Activated CD4-positive, alpha-beta T cell treated with anti-CD3 and anti-CD28 coated beads, Interleukin-2, amount 50 U/mL, for 4 hours (primary cell): ENCODE measurements at places on chromosomes 2 and 18.

DNA sequence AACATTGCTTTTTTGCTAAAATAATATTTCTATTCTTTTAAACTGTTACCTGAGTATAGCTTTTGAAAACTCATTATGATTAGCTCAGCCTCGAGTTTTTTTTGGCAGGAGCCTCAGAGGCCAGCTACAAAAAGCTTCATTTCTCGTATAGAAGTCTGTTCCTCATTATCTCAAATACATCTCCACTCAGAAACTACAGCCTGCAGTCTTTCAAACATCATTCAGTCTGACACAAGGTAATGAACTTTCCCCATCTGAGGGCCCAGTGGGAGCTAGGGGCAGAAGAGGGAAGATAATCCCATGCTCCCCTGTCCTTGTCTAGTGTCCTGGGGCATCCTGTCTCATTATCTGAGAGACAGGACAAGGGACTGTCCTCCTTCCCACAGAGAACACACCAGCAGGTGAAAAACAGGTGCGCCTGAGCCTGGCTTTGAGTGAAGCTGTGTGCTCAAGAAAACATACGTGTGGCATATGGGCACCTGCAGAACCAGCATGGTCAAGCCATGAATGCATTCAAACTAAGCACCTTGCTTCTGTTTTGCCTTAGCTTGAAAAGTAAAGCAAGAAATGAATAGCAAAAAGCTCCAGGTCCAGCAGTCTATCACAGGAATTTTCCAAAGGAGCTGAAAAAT is 247.5 kb downstream of the MREG start:
- no peak for DNase-seq

DNA sequence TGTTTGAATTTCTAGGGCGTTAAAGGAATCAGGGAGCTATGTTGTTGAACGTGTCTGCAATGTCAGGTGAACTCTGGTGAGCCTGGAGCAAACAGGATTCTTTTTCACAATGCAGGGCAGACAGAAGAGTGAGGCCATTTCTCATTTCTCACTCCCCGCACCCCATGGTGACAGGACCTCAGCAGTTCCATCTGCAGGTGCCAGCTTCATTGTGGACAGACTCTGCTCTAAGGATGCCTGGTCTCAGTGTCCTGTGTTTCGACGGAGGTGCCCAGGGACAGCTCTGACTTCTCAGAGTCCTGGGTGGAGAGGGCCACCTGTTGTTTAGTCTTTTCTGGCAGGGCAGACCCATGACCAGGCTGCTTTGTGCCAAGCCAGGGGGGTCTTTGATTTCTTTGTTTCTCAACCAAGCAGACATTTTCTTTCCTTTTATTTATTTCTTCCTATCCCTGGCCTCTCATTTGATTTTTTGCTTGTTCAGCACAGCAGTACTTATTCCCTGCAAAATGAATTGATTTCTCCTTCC is 201.5 kb downstream of the RNF144A start:
- no peak for DNase-seq

DNA sequence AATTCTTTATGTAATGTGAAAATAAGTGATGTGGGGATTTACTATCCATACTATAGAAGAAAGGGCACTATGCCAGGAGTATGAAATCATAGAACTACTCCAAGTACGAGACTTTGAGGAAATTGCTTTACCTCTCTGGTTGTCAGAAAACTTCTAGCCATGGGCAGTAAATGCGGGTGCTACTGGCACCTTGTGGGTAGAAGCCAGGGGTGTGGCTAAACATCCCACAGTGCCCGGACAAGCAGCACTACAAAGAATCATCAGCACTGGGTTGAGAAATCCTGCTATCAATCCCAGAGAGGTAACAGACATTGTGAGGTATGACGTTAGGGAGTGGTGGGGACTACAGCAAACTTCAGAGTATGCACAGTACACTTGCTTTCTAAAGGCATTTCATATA is 453.5 kb upstream of the TNP1 start:
- no peak for DNase-seq

DNA sequence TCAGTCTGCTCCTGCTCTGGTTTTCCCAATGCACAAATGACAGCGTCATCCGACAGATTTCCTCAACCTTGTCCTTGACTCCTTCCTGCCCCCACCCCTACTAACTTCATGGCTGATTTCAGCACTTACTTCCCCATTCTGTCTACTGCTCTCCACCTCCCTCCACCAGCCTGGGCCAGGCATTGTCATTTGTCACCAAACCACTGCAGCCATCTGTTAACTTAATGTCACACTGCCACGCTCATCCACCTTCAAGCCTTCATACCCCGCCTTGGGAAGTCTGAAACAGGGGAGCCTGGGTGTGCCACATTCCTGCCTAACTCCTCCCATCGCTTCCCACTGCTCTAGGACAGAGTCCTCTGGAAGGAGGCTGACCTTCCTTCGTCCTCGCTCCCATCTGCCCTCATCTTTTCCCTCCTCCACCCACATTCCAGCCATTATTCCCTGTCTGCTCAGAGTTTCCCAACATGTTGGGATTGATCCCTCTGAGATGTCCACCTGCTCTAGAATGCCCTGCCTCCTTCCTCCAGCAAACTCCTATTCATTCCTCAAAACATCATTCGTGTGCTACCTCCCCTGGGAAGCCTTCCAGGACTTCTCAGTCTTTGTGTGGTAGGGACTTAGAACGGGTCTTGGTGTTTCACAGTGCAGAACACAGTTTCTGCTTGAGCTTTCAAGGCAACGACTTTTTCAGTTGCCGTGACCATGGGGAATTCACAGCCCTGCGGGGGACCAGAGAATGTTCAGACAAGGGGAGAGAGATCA is 42.2 kb upstream of the SMAD7 start:
- DNase-seq: no peak

- DNase-seq: no peak
These were observed 42.2 kb downstream of the KIDINS220 start for GRCh38 chr2:8794923-8795825.

DNA sequence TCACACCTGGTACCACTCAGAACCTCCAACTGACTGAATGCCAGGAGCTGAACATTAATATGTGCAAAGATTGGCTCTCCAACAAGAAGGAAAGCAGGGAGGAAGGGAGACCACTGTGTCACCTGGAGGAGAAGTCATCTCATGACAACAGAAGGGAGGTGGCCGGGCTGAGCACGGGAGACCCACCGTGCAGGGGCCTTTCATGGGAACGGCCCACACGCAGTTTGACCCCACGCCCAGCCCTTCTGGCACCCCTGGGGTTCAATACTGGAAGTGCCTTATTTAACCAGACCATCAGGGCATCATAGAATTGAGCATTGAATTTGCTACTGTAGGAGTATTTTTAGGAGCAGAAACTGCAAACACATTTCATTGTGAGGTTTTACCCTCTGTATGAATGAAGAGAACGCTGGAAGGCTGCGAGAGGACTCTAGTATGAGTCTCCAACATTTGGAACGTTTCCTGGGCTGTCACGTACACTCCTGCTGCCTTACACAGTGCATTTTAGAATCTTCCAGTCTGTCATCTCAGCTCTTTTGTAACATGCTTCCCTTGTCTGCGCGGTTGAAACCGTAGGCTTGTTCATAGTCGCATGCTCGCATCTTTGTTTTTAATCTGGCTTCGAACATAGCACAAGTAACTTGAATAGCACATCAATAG is 132.1 kb downstream of the NFATC1 start:
- DNase-seq: no peak

- no peak for DNase-seq
These were observed 789.4 kb downstream of the LRP1B start for GRCh38 chr2:141341444-141341843.

- no peak for DNase-seq
These were observed 155.7 kb downstream of the TNS1 start for GRCh38 chr2:217847115-217847514.

- DNase-seq: no peak
These were observed 159.3 kb downstream of the GFPT1 start for GRCh38 chr2:69227716-69228115.

DNA sequence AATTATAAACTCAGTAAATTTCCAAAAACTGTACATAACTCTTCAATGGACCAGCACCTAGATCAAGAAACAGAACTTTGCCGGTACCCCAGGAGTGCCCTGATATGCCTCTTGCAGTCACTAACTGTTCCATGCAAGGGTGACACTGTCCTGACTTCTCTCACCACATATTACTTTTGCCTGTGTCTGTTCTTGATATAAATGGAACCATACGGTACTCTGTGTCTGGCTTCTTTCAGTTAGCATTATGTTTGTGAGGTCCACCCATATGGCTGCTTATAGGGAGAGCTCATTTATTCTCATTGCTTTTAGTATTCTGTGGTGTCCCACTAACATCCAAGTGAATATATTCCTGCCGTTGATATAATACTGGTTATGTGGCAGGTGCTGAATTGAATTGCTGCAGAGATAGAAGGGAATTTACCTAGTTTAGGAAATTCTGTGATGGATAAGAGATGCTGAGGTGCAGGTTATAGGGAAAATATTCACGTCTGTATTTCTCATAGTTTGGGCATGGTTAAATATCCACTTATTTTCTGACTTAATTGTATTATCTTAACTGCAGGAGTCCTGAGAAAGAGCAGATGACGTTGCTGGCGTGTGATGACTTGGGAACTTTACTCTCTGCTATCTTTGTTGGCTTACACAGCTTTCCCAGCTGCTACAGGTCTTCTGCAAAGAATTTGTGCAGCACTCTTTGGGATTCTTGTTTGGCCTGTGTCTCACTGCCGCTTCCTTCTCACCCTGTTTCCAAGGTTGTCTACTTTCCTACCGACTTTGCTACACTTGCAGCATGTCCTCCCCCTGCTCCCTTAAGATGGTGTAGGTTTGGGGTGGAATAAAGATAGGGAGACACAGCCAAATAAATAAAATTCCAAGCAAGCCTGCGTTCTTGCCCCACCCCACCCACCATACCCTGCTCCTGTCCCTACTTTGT is 107.9 kb downstream of the MAP4K4 start:
- DNase-seq: no peak

GRCh38 chr18:6009756-6010155 is 114.4 kb upstream of the TMEM200C start:
- DNase-seq: no peak

GRCh38 chr2:190649035-190649797 is at the start of gene NAB1:
Gene NAB1 (plus strand): TSS chr2:190649083. CDS start chr2:190659177, 10,094 bp downstream.
- DNase-seq: peak; percentile 51

DNA sequence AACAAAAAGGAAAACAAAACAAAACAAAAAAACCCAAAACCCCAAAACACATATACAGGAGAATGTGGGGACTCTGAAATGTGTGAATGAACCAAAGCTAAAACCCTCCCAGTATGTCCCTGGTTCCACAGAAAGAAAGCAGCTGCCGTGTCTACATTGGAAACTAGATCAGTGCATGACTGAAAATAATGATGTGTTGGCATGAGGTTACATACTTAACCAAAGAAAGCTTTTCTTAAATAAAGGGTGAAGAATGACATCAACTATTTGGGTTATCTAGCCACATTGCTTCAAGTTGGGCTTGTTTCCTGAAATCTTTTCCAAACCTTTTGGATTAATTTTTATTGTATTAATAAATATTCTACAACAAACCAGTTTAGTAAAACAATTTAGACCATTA is 91.9 kb upstream of the FN1 start:
- no peak for DNase-seq

- no peak for DNase-seq
These were observed 160.8 kb downstream of the AGPS start for GRCh38 chr2:177553176-177553884.

GRCh38 chr2:119229716-119230115 is 6.1 kb downstream of the STEAP3 start:
- DNase-seq: no peak

- DNase-seq: no peak
These were observed 71.2 kb downstream of the STK25 start for GRCh38 chr2:241437179-241437578.

DNA sequence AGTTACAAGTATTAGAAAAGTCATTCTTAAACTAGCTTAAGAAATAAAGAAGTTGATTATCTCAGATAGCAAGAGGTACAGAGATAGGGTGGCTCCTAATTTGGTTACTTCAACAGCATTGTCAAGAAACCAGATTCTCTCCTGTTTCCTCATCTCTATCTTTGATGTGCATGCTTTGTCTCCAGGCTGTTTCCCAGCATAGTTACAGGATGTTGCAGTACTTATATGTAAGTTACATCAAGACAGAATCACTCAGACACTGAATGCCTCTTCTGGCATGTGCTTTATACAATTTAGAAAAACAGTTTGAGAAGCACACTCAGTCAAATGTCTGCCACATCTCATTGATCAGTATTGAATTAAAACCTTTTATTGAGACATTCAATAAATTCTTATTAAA is 189.5 kb upstream of the UBE2E3 start:
- no peak for DNase-seq

GRCh38 chr2:43130548-43130875 is 95.9 kb downstream of the ZFP36L2 start:
- DNase-seq: no peak

DNA sequence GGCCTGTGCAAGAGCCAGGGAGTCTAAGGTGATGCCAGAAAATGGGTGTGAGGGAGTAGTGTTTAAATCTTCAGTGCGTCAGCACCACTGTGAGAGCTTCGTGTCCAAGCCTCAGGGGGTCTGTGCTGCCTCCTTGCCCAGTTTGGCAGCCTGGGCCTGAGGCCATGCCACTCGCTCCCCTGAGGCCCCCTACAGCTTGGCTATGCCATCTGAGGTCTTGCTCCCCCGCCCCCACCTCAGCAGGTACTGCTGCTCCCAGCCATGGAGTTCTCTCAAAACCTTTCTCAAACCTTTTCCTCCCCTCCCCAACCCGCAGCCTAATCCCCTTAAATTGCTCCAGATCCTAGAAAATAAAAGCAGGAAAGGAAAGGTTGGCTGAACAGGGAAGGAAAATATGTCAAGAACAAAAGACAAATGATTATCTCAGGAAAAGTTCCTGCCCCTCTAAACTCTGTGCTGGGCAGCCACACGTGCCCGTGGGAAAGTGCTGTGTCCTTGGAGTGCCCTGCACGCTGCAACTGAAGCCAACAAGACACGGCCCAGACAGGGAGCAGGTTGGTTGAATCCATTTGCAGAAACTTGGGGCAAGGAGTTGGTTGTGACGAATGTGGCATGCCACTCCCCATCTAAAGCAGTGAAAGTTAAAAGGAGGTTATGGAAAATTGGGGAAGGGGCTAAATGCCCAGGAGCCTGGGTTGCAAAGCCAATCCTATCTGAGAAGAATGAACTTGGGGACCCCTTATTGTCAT is 61.2 kb downstream of the ATOH8 start:
- no peak for DNase-seq

DNA sequence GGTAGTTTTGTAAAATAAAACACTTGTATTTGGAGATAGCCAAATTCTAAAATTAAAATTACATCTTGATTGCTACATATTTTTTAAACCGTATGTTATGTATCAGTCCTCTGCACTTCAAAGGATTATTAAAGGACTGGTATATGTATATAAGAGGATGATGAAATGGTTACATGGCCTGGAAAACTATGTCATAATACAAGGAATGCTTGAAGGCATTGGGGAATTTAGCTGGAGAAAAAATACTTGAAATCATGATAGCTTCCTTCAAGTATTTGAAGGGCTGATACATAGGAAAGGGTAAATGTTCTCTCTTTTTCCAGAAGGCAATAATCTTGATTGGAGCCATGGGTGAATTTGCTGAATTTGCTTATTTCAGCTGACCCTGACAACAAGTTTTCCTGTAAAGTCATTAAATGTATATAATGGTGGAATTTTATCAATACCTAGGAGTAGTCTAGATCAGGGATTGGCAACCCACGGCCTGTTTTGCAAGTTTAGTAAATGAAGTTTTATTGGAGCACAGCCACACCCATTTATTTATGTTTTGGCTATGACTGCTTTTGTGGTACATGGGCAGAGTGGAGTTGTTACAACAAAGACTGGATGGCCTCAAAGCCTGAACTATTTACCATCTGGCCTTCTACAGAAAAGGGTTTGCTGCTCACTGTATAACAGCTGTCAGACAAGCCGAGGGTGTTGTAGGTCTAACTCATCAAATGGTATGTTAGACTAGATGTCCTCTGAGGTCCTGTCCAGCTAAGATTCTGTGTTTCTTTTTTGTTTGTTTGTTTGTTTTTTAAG is 34.4 kb downstream of the ACYP2 start:
- DNase-seq: no peak
